Amniotic stem cell (primary cell): ENCODE measurements at places on chromosomes 16 and 17.

DNA sequence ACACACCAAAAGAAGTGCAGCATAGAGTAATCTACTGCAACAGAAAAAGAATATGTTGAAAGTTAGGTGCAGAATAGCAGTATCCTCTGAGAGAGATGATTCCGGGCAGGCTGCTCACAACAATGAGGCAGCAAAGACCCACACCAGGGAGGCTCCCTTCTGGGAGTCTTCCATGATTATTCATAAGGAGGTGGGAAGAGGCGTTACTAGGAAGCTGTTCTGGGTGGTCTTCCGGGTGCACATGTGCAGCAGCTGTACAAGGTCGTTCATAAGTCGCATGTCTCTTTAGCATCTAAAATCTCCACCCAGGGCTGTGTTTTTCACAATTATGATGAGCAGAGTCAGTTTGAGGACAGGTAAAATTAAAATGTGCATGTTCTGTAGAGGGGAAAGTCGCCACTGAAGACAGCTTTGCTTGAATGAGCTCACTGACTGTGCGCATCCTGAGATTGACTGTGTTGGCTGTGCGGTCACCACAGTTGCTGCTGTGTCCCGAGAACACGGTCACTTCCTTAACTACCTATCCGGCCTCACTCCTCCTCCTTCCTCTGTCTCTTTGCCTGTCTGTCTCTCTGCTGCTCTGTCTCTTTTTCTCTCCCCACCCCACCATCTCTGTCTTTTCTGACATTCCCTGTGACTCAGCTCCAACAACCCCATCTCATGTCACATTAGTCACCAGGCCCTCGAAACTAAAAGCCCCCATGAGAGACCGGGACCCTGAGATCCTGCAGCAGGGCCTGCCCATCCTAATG is 125.5 kb upstream of the HSBP1 start:
- no peak for DNase-seq

- DNase-seq = peak; percentile 39
Observed at GRCh38 chr17:57889892-57890856, 40.3 kb upstream of the MRPS23 start.

DNA sequence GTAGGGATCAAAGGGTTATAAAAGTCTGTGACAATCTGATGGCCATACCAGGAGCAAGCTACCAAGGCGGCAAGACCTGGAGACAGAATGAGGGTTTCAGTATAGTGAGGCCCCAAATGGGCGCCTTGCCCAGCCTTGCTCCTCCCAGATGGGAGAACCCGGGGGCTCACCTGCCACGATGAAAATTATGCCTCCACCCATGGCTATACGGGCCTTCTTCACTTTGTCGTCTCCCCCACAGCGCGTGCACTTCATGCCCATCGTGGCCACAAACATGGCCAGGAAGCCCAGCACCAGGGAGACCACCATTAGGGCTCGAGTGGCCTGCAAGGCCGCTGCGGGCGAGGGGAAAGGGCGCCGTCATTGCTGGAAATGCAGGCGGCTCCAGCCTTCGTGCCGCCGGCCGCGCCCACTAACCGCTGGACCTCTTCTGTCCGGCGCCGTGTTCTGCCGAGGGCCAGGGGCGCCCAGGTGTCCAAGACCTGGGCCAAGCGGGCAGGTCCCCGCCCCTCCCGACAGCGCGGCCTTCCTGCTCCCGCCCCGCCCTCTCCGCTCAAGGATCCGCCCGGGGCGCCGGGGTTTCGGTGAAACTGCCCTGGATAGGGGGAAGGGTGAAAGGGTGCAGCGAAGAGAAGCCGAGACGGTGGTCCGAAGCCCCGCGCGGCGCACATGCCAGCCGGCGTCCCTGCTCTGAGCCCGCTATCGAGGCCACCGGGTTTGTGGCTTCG is 1.5 kb downstream of the CLDN7 start:
- no peak for DNase-seq

DNA sequence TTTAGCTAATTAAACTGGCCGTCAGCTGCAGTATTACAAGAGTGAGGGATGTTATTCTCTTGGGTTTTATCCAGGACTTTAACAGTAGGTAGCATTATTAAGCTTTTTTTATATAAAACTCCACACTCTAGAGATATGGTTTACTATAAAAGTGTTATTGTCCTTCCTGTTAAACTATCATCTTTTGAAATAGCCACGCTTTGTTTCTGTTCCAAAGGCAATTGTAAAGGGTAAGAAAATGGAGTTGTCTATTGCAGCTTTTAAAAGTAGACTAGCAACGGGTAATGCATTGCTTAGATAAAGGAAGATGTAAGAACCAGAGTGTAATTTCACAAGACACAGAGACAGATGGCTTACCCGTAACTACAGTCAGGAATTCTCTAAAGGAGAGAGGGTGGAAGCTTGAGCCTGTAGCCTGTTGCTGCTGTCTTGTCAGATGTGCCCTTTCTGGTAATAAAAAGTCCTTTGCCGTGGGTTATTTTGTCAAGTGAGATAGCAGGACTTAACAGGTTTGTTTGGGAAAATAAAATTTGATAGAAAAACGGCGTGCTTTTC is 56.4 kb downstream of the WWOX start:
- no peak for DNase-seq

GRCh38 chr17:32794533-32795246 is 82.2 kb downstream of the MYO1D start:
- no peak for DNase-seq

DNA sequence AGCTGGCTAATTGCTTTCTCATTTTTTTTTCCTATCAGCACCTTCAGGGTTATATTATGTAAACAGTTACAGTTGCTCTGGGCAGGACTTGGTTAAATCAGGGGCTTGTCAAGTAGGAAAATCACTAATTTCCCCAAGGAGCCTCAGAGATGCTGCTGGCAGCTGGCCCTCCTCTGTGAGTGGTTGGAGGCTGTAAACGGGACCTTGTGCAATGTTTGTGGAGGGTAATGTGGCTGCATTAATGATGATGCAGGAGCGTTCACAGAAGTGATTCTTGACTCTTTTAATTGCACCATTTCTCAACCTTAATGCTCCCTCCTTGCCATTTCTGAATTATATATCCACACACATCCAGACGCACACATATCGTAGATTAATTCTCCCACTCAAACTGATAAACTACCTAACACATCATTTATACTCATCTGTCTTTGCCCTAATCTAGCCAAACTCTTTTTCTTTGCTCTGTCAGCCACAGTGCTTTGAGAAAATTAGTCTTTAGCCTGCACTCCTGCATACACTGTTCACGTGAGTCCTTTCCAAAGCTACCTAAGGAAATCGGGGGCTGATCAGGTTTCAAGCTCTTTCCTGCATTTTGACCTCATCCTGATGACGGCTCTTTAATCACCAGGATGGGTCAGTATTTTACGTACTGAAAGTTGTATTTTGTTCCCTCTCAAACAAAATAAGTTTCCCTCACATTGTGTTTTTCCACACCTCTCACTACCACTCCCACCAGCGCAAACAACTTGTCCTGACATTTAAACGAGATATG is 154.4 kb upstream of the PIRT start:
- DNase-seq = no peak

- no peak for DNase-seq
Observed at GRCh38 chr17:63950940-63951907, 19.1 kb upstream of the CD79B start.

DNA sequence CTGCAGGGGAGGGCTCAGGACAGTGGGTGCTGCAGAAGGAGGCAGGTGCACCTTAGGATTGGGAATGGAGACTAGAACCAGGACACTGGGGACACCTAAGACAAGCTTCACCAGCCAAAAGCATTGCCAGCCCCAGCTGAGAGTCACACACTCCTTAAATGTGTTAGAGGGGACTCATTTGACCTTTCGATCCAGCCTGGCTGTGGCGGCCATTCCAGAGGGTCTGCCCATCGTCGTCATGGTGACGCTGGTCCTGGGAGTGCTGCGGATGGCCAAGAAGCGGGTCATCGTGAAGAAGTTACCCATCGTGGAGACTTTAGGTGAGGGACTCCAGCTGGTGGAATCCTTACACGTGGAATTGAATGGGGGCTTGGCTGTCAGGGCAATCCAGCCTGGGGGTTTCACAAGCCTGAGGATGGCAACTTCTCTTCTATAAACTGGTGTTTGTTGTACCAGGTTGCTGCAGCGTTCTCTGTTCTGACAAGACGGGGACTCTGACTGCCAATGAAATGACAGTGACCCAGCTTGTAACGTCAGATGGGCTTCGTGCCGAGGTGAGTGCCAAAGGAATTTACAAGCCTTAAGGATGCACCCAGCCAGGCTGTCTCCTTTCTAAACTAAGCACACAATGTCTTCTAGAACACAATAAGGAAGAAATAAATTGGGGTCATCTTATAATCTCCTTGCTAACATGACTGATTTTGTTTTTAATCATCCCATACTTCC is 65.3 kb downstream of the MEAK7 start:
- DNase-seq = no peak
